ENCODE measurements at places on chromosomes 1 and 21.

DNA sequence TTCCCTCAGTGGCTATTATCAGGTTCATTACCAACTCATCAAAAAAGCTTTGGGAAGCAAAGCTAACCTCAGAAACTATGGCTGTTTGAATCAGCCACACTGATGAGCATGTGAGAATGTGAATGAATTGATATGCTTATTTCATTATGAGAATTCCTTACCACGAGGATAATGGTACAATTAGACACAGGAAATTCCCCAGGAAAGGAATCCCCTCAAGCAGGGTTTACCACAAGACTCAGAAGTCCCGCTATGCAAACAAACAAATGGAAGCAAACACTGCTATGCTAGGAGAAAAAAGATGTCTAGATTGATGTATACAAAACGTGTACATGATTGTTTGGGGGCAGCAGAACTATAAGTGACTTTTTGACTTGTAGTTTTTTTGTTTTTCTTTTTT lies 205.0 kb downstream of the HMCN1 start:
- DNase-seq = no peak

- DNase-seq = no peak
Observed at GRCh38 chr1:201427963-201428362, 6.4 kb upstream of the TNNI1 start.

DNA sequence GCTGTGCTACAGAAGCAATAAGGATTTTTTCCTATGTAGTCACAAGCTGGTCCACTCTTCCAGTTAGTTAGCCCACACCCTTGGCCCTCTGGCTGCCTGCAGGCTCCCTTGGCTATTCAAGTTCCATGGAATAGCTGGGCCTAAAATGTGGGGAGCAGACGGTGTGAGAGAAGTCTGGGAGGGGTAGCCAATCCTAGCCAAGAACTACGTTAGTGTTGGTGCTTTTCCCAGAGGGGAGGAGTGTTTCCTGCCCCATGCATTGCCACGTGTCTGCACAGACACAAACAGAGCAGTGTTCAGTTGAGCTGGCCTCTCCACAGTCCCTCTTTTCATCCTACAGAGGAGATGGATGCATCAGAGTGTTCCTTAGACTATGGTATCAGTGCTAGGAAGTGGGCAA lies 59.0 kb upstream of the IPO9 start:
- DNase-seq = no peak

GRCh38 chr1:115320377-115320776 lies 17.7 kb downstream of the NGF start:
- no peak for DNase-seq

DNA sequence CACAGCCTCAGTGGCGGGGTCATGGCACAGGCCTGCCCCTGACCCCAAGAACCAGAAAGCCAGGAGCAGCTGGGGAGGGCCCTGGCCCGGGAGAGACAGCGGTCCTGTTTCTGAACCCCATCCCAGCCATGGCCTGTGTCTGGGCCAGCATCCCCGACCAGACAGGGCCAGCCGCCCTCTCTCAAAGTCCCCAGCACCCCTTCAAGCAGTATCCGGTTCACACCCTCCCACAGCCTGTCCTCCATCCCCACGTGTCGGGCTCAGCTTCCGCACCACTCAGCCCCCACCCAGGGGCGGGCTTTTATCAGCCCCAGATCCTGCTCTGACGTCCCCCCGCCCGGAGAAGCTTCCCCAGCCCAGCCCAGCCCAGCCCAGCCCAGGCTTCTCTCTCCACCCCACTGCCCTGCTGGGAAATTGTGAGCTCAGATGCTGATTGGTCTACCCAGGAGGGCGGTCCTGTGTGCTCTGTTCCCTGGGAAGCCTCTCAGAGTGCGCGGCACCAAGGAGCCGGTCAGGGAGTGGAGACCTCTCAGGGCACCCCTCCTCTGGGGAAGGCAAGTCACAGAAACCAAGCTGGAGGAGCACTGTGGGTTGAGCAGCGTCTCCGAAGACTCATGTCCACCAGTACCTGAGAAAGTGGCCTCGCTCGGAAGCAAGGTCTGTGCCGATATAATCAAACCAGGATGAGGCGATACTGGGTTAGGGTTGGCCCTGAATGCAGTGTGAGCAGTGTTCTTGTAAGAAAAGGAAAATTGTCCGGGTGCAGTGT lies 4.7 kb upstream of the FAAP20 start:
- peak; percentile 88 for DNase-seq
